ENCODE measurements at places on chromosomes 3 and 15.

GRCh38 chr3:44363591-44363990, 25.0 kb downstream of the TCAIM start:
- no peak for DNase-seq

GRCh38 chr3:196789885-196790359, 50.3 kb downstream of the PAK2 start:
- no peak for DNase-seq

- DNase-seq = no peak
These were observed 5.2 kb downstream of the KCTD6 start for GRCh38 chr3:58497097-58497496.

DNA sequence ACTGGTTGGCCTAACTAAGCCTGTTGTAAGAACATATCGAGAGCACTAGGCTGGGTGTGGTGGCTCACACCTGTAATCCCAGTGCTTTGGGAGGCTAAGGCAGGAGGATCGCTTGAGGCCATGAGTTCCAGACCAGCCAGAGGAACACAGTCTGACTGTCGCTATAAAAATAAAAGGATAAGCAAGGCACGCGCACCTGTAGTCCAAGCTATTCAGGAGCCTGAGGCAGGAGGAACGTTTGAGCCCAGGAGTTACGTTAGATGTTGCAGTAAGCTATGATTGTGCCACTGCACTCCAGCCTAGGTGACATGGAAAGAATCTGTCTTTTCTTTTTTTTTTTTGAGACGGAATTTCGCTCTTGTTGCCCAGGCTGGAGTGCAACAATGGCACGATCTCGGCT, 24.9 kb downstream of the MAP4 start:
- no peak for DNase-seq

GRCh38 chr15:85289677-85290365, 90.6 kb upstream of the AKAP13 start:
- no peak for DNase-seq

DNA sequence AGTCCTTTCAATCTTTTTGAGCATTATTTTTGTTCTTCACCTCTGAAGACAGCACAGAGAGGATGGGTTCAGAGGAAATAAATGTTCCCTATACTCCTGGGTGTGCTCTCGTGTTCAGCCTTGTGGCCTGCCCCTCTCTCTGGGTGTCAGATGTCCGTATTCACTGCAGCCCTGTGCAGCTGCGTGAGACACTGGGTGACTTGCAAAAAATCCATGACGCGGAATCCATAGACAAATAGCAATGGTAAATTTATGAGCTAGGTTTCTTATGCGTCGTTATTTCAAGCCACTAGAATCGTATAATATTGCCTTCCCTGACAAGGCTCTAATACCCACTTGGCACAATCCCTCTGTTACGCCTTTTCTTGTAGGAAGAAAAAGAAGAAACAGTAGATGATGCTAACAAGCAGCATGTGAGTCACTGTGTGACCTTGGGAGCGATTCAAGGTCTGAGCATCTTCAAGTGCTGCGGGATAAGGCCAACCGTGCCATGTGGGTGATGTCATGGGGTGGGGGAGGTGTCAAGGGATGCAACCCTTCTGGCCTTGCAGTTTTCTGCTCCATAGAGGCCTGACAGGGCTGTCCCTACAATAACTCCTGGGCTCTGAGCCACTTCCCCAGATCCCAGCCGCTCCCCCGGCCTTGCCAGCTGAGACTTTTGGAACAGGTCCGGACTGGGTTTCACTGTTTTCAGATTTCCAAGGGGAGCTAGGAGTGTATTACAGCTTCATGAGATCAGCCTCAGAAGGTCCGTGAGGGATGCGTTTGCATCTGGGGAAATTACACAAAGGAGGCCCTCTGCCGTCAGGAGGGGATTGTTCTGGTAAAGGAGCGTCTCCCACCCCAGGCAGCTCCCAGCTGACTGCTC, 47.6 kb upstream of the POMGNT2 start:
- no peak for DNase-seq

DNA sequence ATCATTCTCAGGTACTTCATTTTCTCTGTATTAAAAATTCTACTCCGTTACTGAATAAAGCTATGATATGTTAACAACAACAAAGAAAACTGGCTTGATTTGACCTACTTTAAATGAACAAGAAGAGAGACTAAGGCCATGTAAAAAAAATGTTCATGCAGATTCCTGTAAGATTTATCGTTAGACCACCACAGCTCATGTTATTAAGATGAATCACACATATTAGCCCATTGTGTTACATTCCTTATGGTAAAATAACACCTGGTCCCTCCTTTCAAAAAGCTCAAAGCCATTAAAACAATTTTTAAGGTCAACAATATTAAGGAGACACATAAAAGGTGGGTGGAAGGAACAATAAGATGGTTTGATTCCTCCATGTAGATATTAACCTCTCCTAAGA, 6.3 kb downstream of the THOC7 start:
- DNase-seq = no peak

DNA sequence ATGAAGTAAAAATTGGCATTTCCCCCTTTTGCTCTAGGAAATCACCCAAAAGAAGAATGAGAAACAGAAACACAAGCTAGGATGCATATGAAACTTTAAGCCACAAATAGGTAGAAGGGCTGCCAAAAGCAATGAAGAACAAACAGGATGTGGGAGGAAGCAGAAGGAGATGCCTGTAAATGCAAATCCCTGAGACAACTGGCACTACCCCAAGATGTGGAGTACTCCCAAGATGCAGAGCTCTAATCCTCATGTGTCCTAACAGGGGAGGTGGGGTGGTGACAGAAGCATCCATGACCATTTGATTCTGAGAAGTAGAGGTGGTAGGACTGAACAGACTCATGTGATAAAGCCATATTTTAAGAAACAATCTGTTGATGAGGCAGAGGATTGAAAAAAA, 31.9 kb upstream of the ZNF280D start:
- no peak for DNase-seq

GRCh38 chr3:37114251-37115145, 59.9 kb downstream of the LRRFIP2 start:
- no peak for DNase-seq

DNA sequence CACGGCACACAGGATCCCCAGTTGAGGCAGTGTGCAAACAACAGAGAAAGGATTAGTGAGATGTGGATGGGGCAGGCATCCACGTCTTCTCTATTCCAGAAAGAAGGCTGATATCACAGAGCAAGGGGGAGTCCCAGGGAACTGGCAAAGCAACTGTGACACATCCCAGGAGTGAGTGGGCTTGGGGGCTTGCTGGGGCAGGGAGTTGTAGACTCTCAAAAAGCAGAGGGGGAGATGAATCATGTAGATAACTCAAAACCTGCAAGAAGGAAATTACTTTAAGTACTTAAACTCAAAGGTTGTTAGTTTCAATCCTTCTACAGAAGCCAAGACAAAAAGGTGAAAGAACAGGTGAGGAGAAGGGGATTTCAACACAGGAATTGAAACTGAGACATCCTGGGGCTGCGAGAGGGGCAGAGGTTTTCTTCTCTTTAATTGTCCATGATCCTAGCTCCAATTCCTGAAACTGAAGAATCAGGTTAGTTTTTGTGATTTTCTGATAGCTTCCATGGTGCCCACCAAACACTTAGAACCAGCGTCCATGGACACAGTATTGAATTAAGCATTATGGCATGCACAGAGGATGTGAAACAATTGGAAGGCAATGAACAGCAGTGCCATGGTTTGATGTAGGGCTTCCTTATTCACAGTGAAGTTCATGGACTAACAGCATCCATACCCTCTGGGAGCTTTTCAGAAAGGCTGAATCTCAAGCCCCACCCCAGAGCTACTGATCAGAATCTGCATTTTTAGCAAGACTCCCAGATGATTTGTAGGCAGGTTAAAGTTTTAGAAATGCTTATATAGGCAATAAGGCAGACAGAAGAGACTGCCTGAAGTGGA, 52.0 kb downstream of the CCR3 start:
- DNase-seq = peak; percentile 74

DNA sequence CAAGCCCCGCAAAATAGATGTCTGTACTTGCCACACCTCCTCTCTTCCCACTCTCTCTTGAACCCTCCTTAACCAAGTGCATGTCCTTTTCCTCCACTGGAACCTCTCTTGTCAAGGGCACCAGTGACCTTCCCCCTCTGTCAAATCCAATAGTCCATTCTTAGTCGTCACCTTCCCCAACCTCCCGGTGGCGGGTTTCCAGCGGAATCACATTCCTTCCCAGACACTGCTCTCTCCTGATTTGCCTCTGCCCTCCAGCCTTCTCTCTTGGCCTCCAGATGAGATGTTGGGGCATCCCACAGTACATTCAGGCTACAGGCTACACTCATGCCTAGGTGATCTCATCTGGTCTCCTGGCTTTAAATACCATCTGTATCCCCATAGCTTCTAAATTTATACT, 31.1 kb downstream of the SCN5A start:
- DNase-seq = no peak

DNA sequence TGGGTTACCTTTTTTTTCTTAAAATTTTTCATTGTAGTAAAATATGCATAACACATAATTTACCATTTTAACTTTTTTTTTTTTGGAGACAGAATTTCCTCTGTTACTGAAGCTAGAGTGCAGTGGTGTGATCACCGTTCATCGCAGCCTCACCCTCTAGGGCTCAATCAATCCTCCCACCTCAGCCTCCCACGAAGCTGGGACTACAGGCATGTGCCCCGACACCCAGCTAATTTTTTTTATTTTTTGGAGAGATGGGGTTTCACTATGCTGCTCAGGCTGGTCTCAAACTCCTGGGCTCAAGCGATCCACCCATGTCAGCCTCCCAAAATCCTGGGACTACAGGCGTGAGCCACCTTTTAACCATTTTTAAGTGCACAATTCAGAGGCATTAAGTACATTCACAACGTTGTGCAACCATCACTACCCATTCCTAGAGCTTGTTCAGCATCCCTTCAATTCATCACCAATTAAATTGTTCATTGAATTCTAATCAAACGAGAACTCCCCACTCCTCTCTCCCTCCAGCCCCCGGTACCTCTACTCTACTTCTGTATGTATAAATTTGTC, 44.6 kb downstream of the BHLHE40 start:
- no peak for DNase-seq

- DNase-seq = peak; percentile 76
These were observed 1.0 kb upstream of the HES1 start for GRCh38 chr3:194134757-194135515.

- no peak for DNase-seq
These were observed 15.8 kb upstream of the ALAS1 start for GRCh38 chr3:52182196-52182595.

- DNase-seq = no peak
These were observed 93.2 kb downstream of the GHSR start for GRCh38 chr3:172354931-172355499.

GRCh38 chr3:10090179-10090578, 17.9 kb downstream of the FANCD2OS start:
- DNase-seq = no peak

GRCh38 chr3:30551266-30551665, 55.1 kb upstream of the TGFBR2 start:
- no peak for DNase-seq

DNA sequence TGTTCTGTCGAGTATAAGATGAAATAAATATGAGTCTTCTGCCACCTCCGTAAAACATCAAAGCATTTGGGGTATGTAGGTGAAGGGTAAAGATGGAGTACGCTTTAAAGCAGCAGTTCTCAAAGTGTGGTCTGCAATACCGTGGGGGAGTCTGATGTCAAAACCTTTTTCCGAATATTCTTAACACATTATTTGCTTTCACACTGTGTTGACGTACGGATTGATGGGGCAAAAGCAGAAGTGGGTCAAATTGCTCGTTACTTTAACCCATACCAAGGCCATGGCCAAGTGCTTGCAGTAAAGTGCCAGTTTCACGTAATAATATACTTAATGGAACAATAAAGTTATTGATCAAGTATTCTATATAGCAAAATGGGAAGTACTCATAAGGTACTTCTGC, 36.3 kb downstream of the PAK2 start:
- DNase-seq = no peak

GRCh38 chr3:136332302-136332701, 82.2 kb downstream of the PCCB start:
- DNase-seq = no peak

- no peak for DNase-seq
These were observed 27.6 kb upstream of the GAP43 start for GRCh38 chr3:115595611-115596275.

DNA sequence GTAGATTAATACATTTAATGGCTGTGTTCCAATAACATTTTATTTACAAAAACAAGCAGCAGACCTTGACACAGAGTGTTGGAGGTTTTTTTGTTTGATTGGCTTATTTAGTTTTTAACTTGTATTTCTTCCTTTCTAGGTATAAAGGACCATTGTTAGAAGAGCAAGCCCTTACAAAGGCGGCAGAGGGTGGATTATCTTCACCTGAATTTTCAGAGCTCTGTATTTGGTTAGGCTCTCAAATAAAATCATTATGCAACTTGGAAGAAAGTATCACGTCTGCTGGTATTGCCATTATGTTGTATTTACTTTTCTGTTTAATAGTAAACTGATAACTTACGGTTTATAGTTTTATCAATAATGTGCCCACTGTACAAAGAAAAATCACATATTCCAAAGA, 10.0 kb downstream of the FAM98B start:
- no peak for DNase-seq

GRCh38 chr15:75468913-75469598, 17.6 kb upstream of the SIN3A start:
- DNase-seq = no peak

- no peak for DNase-seq
These were observed 38.5 kb upstream of the LIPC start for GRCh38 chr15:58393241-58393662.

DNA sequence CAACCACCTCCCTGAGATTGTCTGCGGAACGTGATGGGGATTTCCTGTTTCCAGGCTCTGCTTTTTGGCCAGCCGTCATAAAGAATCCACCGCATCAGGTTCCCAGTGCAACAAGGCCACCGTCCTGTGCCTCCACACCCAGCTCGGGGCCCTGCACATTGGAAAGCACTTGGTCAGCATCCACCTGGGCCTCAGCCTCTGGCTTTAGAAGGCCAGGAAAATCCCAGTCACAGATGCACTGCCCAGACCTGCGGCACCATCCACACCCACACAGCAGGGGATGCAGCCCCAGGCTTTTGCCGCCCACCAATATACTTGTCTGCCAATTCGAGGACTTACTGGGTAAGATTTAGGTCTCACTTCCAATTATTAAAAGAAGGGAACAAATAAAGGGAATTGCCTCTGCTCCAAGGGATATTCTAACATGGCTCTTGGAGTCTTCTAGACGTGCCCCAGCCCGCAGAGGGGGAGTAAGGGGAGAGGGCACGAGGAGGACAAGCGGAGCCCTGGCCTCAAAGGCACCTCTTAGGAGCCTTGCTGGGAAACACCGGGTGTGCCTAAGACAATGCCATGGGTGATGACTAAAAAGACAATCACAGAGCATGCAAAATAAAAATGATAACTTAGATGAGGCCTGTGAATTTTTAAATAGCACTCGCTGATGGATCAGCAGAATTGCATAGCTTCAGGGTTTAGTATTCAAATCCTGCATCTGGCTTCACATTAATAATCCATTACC, 169.2 kb downstream of the FOXP1 start:
- no peak for DNase-seq

Measured in stimulated activated CD4-positive, alpha-beta T cell treated with anti-CD3 and anti-CD28 coated beads, Interleukin-12 subunit alpha, Interleukin-12 subunit beta, amount 100 ng/mL, for 48 hours (primary cell).